ENCODE measurements at places on chromosomes 7 and 10. TPM values are rescaled to one million over a fixed set of nuclear protein-coding genes. Genes with fewer than 3 reads are reported as not detected.

- no peak for DNase-seq
Observed at GRCh38 chr7:74092321-74092963, 8.8 kb downstream of the LIMK1 start.

- no peak for DNase-seq
Observed at GRCh38 chr7:35477609-35478008, 217.3 kb downstream of the HERPUD2 start.

- no peak for DNase-seq
Observed at GRCh38 chr10:17607603-17608332, 9.4 kb downstream of the HACD1 start.

GRCh38 chr10:23204773-23205172 lies 12.7 kb downstream of the PTF1A start:
- DNase-seq = no peak

GRCh38 chr7:155975490-155975889 lies 163.2 kb upstream of the SHH start:
- peak; percentile 44 for DNase-seq

GDF10 gene
- 16.8 TPM for total RNA-seq

IQUB gene
- 0.75 TPM for total RNA-seq

LLCFC1 gene
- not detected for total RNA-seq

KCNH2 gene
- 3.6 TPM for total RNA-seq
